ENCODE measurements at places on chromosomes 2 and 18.

DNA sequence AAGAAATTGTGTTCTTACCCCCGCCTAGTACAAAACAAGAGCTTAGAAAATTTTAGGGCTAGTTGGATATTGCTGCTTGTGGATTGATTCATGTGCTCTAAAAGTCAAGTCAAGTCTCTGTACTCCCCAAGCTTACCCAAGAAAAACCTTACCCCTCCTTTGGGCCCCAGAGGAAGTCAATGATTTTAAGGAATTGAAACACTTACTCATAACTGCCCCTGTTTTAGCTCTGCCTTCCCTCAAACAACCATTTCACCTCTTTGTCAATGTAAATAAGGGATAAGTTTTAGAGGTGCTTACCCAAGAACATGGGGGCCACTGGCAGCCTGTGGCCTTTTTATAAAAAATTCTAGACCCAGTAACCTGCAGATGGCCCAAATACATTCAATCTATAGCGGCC is 136.6 kb upstream of the RMP24 start:
- no peak for DNase-seq

DNA sequence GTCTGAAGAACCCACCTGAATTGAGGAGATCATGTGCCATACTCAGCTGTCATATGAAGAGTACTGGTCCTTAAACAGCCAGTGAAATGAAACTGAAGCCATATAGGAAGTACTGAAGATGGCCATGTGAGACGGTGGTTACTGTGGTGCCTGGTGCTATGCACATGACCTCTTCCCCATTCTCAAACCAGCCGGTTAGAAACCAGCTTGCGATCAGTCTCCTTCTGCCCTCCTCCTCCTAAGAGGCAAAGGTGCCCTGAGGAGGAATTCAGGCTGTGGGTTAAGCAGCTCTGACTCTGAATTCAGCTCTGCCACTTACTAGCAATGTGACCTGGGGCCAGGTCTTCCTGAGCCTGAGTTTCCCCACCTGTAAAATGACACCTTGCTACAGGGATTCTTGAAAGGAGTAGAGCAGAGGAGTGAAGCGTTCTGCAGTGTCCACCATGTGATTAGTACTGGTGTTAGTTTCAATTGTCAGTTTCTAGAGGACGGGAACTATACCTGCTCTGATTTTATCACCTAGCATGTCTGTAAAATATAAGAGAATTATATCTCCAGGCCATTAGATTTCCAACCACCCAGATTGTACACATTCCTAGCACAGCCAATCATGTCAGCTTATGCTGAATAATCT is 5.1 kb downstream of the FECH start:
- DNase-seq, result peak; percentile 10

DNA sequence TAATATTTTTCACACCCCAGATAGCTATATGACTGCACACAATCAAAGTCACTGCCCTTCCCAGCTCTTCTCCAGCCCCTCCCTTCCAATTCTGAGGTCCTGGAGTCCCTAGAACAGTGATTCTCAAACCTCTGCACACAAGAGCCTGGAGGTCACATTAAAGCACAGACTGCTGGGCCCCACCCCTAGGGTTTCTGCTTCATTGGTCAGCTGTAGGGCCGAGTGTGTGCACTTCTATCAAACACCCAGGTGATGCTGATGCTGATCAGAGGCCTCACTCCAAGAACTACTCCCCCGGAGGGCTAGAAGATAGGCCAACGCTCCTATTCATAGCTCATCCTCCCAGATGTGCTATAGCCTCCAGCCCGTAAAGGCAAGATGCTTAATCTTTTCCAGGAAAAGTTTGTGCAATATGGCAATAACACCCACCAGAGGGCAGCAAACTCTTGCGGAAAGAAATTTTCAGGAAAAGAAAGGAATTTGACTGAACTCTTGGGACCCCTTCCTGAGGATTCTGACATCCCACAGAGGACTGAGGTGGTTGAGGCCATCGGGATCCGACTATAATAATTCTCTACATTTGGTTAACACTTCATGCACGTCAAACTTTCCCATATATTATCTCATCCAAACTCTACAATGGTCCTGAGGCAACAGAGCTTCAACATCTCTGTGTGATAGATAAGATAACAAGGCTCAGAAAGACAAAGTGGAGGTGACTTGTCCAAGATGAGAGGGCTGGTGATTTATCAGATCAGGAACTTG is 194.2 kb upstream of the PKDCC start:
- no peak for DNase-seq

- no peak for DNase-seq
Observed at GRCh38 chr2:240309214-240309613, 126.2 kb upstream of the GPC1 start.

DNA sequence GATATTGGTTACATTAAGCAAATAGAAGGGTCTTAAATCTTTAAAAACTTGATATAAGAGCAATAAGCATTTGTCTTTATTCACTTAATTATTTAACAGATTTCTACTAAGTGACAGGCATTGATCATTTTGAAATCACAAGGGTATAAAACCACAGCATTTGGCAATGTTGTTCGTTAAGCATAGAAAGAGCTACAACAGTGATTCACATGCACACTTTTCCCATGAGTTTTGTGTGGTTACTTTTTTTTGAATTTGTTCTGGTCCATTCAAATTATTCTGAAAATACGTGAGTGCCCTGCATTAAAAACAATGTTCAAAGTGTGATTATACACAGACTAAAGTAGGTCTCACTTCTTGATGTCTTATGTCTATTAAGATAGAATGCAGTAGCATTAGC is 52.2 kb downstream of the LYPD6B start:
- DNase-seq, result no peak

GRCh38 chr2:58800881-58801280 is 559.8 kb upstream of the FANCL start:
- no peak for DNase-seq

DNA sequence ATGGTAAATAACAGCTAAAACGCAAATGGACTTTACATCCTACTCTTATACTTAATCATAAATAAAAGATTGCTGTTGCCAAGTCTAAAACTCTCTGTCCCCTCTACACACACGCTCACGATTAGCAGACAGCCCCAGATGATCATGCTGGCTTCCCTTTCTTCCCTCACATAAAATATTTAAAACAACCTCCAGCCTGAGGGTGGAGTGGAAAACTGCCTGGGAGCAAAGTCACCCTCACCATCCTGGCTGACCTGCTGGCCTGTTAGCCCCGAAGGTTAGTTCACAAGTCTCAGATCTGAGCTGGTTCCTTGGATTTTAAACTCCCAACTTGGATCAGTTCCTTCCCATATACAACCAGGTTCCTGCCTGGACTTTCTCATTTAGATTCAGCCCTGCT is 288.2 kb downstream of the NBAS start:
- DNase-seq, result no peak

DNA sequence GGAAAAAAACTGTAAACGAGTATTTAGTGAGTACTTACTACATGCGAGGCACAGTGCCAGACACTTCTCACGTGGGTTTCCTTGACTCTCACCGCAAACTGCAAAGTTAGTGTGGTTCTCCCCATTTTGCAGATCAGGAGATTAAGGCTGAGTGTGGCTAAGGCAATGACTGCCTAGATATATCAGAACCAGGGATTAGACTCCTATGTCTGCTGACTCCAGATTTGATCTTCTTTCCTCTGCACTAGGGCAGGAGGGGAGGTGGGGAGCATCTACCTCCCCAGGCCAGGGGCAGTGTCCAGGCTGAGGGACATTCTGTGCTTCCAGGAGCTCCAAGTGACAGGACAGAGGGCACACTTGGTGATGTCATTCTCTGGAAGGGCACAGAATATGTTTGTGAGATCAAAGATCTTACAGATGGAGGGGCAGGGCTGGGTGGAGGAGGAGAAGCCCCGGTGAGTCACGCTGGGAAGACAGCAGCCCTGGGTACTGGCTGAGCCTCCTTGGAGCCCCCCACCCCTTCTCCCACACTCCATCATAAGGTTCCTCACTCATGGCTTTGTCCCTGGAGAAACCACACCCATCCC is 92.4 kb downstream of the RHOB start:
- no peak for DNase-seq

GRCh38 chr2:203463266-203463678 is 71.8 kb downstream of the RAPH1 start:
- DNase-seq, result no peak

DNA sequence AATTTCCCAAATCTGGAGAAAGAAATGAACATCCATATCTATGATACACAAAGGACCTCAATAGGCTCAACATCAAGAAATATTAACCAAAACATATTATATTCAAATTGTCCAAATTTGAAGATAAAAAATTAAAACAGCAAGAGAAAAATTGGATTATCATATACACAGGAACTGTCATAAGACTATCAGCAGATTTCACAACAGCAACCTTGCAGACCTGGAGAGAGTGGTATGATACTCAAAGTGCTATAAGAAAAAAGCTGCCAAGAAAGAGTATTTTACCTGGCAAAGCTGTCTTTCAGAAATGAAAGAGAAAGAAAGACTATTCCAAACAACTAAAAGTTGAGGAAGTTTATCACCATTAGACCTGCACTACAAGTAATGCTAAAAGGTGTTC is 711.9 kb upstream of the RAB6C start:
- DNase-seq, result no peak

DNA sequence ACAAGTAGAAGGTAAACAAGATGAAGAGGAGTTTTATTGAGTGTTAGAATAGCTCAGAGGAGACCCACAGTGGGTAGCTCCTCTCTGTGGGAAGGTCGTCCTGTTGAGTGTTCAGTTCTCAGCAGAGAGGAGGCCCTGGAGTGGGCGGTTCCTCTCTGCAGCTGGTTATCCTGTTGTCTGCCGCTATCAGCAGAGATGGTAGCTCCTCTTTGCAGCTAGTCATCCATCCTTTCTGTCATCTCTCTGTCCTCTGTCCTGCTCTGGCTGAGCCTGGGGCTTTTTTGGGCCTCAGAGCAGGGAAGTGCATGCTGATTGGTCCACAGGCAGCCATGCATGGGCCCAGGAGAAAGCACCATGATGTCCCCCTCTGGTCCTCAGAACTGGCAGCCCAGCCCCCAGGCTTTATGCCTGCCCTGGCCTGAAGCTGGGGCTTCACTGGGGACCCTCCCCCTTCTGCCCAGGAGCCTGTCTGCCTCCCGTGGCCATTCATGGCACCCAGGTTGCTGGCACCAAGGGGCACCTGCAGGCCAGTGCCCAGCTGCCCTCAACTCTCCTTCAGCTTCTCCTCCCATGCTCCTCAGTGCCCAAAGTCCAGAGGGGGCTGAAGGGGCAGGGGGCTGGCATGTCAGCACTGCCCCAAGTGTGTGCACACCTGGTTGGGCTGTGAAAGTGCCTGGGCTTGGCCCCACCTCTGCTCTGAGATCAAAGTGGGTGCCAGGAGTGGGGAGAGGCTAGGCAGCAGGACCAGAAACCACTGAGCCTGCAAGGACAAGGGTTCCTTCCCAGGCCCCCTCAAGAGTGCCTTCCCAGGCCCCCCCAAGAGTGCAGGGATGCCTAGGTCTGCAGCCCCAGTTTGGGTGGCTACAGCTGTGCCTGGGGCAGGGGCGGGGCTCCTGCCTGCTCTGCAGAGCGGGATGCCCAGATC is 98.7 kb downstream of the TWIST2 start:
- no peak for DNase-seq

- no peak for DNase-seq
Observed at GRCh38 chr18:62106271-62106670, 80.6 kb downstream of the PIGN start.

DNA sequence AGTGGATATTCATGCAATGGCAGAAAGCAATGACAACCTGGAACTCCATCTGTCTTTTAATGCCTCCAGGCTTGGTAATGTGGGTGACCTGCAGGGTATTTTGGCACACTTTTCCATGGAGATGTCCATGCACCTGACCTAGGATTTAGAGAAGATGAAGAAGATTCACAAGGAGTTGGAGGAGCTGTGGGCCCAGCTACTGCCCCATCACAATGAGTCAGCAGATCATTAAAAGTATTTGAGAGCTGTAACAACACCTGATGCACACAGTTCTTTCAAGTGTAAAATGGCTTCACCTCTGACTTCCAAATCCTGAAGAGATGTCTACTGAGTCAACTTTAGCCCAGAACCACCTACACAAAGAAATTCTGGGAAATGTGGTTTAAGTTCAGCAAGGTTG is 22.1 kb upstream of the OSR1 start:
- no peak for DNase-seq

- no peak for DNase-seq
Observed at GRCh38 chr2:120719491-120719890, 16.2 kb upstream of the GLI2 start.

DNA sequence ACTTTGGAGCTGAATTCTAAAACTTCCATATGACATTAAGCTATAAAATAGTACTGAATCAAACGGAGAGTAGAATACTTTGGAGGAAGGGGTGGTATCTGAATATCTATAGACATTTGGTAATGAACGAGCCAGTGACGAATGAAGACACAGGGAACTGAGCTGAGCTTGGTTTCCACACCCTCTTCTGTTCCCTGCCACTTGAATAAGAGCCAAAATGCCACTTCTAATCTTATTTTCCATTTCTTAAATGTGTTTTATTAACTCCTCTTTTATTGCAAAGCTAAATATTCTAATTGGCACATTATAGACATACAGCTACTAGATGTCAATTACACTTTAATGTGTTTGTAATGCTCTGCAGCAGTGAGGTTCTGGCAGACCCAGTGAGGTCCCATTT is 76.1 kb downstream of the AFF3 start:
- no peak for DNase-seq

DNA sequence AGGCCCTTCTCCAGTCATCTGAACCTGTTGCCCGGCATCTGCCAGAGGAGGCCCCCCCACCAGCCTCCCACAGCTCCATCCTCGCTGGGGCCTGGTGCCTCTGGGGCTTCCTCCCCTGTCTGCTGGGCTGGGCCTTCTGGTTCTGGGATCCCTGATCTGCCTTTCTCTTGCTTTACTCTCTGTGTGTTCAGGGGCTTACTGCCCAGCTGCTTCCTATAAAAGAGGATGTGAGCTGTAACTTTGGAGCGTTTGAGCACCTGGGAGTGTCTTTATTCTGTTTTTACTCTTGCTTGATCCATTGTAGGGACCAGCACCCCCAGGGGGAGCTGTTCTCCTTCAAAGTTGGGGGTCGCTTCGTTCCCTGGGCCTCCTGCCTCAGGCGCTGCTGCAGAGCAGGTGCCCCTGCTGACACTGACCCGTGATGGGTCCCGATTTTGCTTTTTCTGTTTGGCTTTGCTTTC is 23.1 kb upstream of the FAHD2A start:
- DNase-seq, result no peak

- DNase-seq, result no peak
Observed at GRCh38 chr18:51767293-51767692, 569.8 kb upstream of the MEX3C start.

DNA sequence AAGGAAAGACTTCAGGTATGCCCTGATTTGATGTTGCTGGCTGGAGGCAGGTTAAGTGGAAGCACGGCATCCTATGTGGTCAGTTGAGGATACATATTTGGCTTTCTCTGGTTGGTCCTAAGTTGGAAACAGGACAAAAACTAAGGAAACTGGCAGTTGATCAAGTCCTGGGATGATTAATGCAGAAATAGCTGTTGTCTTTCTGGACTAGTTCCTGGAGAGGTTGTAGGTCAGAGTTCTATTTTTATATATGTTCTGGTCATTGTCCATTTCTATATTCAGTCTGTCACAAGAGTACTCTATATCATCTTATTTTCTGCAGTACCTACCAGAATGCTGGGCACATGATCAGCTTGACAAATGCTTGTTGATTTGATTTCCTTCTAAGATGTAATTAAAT is 4.0 kb upstream of the SLC35F5 start:
- DNase-seq, result no peak

GRCh38 chr2:47198985-47199451 is 43.9 kb upstream of the STPG4 start:
- DNase-seq, result no peak
